ENCODE measurements at places on chromosomes 13 and 19. TPM values are rescaled to one million over a fixed set of nuclear protein-coding genes. Genes with fewer than 3 reads are reported as not detected.

Gene URAD
- total RNA-seq, result not detected

Gene DOHH
- 6.0 TPM for total RNA-seq

Gene RTBDN
- not detected for total RNA-seq

Gene ZNF229
- total RNA-seq, result 7.1 TPM

Gene LILRA1
- total RNA-seq, result not detected

Gene TPTE2
- not detected for total RNA-seq

Gene SPTBN4
- total RNA-seq, result 1.2 TPM

Gene PGLYRP1
- not detected for total RNA-seq
